Stimulated activated CD8-positive, alpha-beta memory T cell treated with anti-CD3 and anti-CD28 coated beads, Interleukin-12 subunit alpha, Interleukin-12 subunit beta, amount 100 ng/mL, for 1 hour (primary cell): ENCODE measurements at places on chromosomes 13 and 19.

GRCh38 chr13:41310963-41311405, at the start of gene NAA16:
Gene NAA16 (plus strand): TSS chr13:41311267. CDS start chr13:41311529, 262 bp downstream.
- DNase-seq, result peak; percentile 92

GRCh38 chr19:3669082-3669946, 31.0 kb downstream of the PIP5K1C start:
- no peak for DNase-seq

DNA sequence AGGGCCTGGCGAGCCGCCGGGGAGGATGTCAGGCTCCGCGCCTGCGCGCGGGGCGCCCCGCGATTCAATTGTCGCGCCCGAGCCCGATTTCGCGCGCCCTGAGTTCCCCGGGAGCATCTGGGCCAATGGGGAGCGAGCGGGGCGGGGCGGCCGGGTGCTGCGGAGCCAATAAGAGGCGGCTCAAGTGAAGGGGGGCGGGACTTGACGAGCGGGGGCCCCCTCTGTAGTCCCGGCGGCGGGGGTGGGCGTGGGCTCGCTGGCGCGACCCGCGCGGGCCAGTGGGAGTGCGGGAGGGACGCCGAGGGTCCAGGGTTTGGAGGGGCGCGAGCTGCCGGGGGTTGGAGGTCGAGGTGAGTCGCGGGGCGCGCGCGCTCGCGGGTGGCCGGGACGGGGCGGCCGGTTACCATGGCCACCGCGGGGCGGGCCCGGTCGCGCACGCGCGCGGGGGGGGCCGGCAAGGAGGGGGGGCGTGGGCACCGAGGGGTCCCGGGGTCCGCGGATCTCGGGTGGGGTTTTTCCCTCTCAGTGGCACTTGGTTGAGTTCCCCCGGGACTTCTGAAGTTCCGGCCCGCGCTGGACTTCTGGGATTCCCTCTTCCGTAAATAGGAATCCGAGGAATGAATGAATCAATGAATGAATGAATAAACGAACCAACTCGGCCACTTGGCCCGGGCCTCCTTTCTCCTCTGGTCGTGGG, 744 bp downstream of the UHRF1 start:
- DNase-seq, result peak; percentile 82

DNA sequence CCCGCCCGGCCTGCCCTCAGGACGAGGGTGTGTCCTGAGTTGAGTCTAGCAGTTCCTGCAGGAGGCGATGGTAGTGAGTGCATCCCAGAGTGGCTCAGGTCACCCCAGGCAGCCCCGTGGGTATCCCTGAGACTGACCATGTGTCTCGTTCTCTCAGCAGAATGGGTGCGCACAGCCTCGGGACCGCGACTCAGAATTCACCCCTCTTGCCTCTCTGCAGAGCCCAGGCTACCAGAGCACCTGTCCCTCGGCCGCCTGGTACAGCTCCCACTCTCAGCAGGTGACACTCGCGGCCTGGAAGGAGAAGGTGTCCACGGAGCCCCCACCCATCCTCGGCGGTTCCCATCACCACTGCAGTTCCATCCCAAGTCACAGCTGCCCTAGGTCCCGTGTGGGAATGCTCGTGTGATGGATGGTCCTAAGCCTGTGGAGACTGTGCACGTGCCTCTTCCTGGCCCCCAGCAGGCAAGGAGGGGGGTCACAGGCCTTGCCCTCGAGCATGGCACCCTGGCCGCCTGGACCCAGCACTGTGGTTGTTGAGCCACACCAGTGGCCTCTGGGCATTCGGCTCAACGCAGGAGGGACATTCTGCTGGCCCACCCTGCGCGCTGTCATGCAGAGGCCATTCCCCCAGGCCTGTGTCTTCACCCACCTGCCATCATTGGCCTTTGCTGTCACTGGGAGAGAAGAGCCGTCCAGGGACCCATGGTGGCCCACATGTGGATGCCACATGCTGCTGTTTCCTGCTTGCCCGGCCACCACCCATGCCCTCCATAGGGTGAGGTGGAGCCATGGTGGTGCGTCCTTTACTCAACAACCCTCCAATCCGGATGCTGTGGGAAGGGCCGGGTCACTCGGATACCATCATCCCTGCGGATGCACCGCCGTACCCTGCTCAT, 87.1 kb upstream of the MCF2L start:
- DNase-seq, result no peak

GRCh38 chr13:27627380-27627779, 5.7 kb downstream of the POLR1D start:
- DNase-seq, result no peak

GRCh38 chr19:10517760-10518443, 655 bp upstream of the S1PR5 start:
- no peak for DNase-seq

- DNase-seq, result no peak
These were observed 1.0 kb downstream of the SMIM24 start for GRCh38 chr19:3479177-3479833.

GRCh38 chr19:5189318-5189607, 151.3 kb downstream of the PTPRS start:
- no peak for DNase-seq

DNA sequence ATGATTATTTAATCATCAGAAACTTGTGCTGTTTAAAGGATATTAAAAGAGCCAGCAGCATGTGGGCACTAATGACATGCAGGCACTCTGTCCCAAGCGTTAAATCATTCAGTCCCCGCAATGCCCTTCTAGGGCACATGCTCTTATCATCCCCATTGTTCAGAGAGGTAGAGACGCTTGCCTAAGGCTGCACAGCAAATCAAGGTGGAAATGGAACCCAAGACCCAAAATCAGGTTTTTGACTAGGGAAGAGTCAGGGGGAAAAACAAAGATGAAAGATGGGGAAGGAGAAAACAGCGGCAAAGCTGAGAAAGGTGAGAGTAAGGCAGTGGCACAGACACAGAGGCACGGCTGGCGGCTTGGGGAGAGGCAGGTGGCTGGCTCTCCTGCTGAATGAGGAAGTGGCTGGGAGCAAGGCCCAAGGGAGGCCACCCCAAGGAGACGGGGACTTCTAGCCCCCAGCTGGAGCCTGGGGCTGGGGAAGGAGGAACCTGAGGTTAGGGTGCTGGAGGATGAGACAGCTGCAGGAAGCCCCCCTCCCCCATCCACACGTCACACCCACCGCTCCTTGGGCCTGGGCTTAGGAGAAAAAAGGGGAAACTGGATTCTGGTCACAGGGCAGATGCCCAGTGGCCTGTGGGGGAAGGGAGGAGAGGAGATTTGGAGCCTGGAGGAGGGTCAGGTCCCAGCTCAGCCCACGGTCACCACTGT, 1.0 kb upstream of the TYROBP start:
- DNase-seq, result no peak

GRCh38 chr13:94079876-94080275, 399.6 kb downstream of the DCT start:
- no peak for DNase-seq

DNA sequence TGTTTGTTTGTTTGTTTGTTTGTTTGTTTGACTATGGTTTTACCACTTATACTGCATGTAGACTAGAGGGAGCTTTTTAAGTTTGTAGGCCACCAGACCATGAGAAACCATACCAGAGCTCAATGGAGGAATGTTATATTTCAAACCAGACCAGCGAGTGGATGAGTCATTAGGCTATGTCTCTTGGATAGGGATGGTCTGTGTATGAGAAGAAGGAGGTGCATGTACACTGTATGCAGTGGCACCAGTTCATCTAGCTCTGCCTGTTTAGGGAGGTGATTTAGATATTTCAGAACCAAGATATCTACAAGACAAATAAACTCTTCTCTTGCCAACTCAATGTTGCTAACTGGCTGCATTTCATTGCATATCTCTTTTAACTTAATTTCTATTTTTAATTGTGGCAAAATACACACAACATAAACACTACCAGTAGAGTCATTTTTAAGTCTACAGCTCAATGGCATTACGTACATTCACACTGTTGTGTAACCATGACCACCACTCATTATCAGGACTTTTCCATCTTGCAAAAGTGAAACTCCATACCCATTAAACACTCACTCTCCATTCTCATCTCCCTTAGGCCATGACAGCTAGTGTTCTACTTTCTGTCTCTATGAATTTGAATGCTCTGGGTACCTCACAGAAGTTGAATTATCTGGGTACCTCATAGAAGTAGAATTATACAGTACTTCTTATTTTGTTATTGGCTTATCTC, 29.2 kb downstream of the SYDE1 start:
- no peak for DNase-seq

GRCh38 chr13:44591316-44591715, 15.2 kb upstream of the TSC22D1 start:
- DNase-seq, result no peak

DNA sequence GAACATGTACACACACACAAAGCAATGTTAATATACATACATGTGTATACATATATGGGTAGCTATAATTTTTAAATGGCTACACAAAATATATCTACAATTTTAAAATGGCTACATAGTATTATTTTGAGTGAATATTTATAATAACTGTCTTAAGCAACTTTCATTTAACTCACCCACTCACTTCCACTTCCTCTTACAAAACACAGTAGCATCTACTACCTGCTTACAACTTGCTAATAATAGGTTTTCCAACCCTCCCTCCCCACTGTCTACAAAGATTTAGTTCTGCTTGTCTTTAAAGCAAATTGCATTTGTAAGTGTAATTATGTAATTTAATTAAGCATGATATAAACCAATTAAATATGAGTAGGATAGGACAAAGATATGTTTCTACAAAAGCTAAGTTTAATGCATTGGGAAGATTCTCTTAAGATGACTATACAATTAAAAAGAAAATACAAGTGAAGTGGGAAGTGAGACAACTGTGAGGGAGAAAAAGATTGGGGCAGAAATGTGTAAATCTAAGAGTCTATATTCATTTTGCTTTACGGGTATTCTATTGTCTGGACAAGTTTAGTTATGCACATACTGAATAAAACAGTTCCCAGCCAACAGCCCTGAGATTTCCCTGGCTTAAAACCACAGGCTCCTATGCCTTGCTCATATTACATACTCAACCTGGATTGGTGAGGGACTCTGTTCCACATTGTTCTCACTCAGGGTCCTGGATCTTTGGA, 583.1 kb downstream of the EFNB2 start:
- DNase-seq, result no peak

- no peak for DNase-seq
These were observed 23.0 kb downstream of the GJA3 start for GRCh38 chr13:20137875-20138274.

- DNase-seq, result no peak
These were observed 77.5 kb downstream of the DLEU7 start for GRCh38 chr13:50766013-50766412.
